Activated CD4-positive, alpha-beta T cell treated with anti-CD3 and anti-CD28 coated beads, Interleukin-2, amount 10 ng/mL, durations not matched to agents 7 days and 5 days (primary cell): ENCODE measurements at places on chromosomes 13 and 19. TPM values are rescaled to one million over a fixed set of nuclear protein-coding genes. Genes with fewer than 3 reads are reported as not detected.

ZNF432 gene
- total RNA-seq, result 12.6 TPM

LGI4 gene
- total RNA-seq, result 0.40 TPM

CLIP3 gene
- 1.4 TPM for total RNA-seq

EPN1 gene
- total RNA-seq, result 50.8 TPM

CCL25 gene
- total RNA-seq, result 7.4 TPM

C19orf85 gene
- not detected for total RNA-seq

FFAR2 gene
- total RNA-seq, result not detected

TMEM221 gene
- not detected for total RNA-seq

CYP2S1 gene
- 0.27 TPM for total RNA-seq

MEDAG gene
- not detected for total RNA-seq
